ENCODE measurements at places on chromosomes 2 and 18.
A peak's percentile ranks its signal among the peaks of the same experiment; 100 is the strongest.

- DNase-seq, result no peak
These were observed 13.3 kb upstream of the CCDC85A start for GRCh38 chr2:56170504-56170903.

DNA sequence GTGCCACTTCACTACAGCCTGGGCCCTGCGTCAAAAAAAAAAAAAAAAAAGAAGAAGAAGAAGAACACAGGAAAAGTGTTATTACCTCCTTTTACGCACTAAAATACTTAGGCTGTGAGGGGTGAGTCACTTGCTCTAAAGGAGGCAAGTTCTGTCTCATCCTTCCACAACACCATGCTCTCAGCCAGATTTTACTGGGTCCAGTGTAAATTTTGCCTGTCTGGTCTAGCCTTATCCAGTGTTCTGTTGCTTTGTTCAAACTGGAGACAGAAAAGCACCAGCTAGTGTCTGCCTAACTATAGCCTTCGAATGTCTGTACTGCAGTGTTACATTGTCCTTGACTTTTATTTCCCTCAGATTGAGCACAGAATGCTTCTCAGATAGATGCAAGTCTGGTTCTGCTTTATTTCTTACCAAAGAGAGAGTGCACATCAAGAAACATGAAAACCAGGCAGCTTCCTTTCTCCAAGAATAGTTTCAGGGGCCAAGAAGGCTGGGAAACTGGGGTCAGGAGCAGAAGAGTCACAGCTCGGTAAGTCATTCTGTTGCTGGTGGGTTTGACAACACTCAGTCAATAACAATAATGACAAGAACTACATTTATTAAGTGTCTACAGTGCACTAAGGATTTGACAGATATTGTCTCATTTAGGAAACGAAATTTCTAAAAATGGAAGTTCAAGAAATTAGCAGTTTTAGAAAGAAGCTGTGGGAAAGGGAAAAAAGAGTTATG is 3.1 kb upstream of the MSGN1 start:
- peak; percentile 78 for DNase-seq

GRCh38 chr18:64791236-64791635 is 642.3 kb upstream of the LINC00305 start:
- DNase-seq, result peak; percentile 10

DNA sequence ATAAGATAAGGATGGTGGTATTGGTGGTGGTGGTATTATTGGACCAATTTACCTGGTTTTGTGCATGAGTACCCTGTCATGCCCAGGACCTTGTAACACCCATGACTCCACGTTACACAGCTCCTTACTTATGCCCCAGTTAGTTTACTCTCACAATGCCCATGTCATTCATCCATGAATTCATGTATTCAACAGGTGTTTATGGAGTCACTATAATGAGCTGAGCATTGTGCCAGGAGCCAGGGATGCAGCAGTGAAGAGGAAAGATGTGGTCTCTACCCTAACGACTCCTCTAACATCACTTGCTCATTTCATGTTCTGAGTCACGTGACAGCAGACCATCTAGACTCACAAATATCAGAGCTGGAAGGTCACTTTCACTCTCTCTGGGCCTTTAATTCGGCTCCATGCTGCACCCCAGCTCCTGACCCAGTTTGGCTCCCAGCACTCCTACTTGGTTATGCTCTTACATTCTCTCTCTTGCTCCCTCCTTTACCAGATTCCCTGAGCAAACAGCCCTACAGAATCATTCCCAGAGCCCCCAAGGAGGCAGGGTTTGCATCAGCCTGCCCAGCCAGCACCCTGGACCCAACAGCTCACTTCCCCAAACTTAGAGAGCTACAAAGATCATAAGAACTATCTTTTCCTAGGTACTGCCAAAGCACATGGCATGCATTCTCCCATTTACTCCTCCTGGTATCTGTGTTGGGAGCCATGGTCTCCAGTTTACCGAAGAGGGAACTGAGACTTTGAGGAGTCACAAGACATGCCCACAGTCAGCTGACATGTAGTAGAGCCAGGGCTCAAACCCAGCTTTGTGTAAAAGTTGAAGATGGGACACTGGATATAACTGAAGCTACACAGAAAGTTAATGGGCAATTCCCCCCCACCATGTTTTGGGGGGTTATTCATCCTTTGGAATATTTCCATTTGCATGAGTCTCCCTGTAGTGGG is 449.9 kb downstream of the LRATD1 start:
- DNase-seq, result no peak

DNA sequence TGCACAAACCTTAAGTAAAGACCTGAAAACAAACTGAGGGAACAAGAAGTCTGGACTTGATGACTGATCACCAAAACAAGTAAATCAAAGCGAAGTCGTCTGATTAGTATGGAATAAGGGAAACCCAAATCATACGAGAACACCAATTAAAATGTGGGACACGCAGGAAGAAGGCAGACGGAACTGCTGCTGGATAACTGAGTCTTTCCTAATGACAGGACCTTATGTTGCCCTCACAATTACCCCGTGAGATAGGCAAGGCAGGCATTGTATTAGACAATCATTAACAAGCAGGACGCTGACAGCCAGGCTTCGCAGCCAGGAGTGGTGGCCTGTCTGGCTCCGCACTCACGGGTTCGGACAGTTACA is 614 bp upstream of the COQ10B start:
- DNase-seq, result no peak

DNA sequence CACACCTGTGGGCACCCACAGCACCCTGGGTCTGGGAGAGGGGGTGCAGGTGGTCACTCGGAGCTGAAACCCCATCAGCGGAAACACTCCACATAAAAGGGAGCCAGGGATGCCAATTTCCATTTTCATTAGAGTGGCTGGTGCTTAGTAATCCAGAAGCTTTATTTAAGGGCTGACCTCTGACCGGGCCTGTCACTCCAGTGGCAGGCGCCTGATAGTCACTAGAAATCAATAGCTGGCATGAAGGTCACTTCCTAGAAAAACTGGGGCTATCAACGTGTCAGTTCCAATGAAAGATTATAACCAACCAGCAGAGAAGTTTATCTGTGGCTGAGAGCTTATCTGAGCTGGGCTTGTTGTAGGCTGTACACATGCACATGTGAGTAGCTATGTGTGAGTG is 333.7 kb upstream of the SKOR2 start:
- DNase-seq, result no peak

DNA sequence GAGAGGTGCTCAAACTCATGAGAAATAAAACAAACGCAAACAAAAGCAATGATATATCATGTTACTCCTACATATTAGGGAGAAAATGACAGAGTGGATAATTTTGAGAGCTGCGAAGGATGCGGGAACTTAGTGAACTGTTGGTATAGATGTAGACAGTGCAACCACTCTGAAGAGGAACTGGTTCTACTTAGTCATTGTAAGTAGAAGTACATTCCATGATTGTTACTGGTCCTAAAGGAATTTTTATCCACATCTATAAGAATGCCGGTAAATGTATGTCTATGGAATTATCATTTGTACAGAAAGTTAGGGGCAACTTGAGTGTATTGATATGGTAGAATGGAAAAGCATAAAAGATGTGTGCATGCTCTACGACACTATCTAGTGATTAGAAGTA is 1238.4 kb downstream of the LRP1B start:
- no peak for DNase-seq

DNA sequence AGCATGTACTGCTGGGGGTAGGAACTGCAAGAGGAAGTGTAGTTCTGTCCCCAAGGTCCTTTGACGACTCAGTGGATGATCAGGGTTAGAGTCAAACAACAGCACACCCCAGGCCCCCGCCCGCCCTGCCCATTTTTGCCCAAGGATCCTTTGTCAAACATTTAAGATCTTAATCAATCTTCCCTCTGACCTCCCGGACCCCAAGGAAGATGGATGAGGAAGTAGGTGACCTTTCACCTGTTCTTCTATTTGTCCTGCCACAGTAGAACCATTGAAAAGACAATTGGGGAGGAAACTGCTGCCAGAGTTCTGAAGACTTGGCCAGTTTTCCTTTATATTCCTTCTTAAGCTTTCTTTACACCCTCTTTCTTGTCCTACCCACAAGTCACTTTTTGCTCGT is 12.1 kb downstream of the EPHA4 start:
- DNase-seq, result no peak

GRCh38 chr2:121175326-121175725 is 109.7 kb downstream of the TFCP2L1 start:
- DNase-seq, result no peak

- no peak for DNase-seq
These were observed 127.5 kb upstream of the CTAGE1 start for GRCh38 chr18:22545066-22545760.

- DNase-seq, result no peak
These were observed 13.5 kb downstream of the CCL20 start for GRCh38 chr2:227827143-227827542.

DNA sequence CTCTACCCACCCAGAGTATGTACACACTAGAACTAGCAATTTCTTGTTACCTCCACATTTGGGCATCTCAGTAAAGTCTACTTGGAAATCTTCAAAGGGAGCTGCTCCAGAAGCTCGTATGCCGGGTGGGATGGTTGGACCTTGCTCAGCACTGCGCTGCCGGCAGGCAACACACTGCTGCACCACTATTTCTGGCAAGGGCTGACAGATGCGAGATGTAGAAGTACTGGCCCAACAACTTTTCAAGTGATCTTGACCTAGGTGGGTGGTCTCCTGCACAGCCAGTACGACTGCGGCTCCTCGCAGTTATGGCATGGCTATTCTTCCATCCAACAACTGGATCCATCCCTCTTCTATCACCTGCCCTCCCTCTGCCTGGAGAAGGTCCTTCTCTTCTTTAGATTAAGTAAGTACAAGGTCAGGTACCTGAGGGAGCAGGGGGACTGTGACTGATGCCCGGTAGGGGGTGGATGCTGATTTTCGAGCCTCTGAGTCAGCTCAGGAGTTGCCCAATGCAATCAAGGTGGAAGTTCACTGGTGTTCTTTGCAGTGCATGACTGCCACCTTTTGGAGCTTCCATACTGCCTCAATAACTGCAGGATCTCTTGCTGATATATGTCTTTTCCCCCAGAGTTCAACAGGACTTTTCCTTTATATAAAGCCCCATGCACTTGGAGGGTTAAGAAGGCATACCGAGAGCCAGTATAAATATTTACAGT is 100.4 kb upstream of the SLC1A4 start:
- DNase-seq, result peak; percentile 71

DNA sequence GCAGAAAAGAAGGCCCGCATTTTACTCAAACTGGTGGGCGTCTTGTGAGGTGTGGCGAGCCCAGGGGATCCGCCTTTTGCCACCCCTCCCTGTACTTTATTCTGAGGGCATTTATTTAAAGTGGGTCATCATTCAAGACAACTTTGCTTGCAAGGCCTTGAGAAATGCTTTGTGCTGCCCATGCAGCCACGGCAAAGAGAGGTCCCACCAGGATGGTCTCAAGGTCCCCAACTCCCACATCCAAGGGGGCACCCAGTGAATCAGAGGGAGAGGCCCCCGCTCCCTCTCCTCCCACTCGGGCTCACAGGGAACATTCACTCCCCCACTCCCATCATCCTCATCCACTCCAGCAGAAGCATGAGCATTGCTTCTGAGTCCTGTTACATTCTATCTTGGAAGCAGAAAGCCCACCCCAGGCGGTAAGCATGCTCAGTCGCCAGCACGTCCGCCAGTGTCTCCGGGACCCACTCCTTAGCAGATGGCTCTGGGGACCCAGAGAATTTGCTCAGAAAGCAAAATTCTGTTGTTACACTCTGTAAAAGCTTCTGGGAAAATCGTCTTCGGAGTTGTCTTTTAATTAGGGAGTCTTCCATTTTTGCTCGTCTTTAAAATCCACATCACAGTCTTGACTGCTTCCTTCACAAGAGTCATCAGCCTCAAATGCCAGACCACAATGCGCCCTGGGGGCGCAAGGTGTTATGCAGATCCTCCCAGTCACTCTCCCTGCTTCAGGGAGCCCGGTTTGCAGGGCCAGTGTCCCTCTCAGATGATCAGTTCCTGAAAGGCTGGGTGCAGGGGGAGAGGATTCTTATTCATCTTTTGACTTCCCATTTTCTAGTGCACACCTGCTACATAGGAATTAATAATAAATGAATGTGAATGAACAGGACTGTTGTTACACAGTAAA is 99.4 kb upstream of the NCK2 start:
- no peak for DNase-seq

DNA sequence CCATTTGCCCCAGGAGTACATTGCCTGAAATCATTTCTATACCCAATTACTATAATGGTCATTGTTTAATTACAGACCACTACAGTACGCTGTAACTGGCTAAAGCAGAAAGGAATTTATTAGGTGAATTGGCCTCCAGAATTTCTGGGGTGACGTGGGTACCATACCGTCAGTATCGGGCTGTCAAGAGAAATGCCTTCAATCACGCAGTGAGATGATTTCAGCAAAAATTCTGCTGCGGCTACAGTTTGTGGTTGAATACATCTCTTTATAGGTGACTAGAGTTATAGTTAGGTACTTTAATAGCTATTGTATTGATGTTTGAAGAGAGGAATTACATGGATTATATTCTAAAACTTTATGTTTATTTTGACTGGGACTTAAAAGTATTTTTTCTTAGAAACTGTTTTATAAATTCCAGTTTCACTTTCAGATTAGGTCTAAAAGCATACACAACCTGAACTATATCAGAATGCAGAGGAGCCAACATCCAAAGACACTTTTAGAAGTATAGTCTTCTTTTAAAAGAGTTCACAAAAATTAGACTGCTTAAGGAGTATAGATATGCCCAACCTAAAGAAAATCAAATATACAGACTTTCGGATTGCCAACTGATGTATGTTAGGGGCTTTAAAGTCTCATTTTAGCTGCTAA is 128.4 kb downstream of the TTC27 start:
- DNase-seq, result no peak

- no peak for DNase-seq
These were observed 179.6 kb downstream of the KLHL29 start for GRCh38 chr2:23564615-23564960.

- no peak for DNase-seq
These were observed 15.2 kb downstream of the ACVR2A start for GRCh38 chr2:147860009-147860408.

DNA sequence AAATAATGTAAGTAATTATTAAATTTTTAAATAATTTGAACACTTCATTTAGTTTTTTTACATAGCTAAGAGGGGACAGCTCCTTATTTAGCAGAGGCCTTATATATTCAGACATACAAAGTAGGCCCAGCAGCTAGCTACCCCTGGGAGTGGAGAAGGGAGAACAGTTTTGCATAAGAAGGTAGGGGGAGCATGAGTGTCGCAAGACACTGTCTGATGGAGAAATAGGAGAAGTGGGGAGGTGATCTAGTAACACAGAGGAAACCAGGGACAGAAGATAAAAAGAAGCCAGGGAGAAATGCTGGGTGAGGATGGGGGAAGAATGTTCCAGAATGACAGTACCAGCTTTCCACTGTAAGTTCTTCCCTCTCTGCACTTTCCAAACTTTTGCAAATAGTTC is 16.0 kb upstream of the RGPD4 start:
- no peak for DNase-seq

All from HT1080 (cell line).